ENCODE measurements at places on chromosomes 5 and 9.

DNA sequence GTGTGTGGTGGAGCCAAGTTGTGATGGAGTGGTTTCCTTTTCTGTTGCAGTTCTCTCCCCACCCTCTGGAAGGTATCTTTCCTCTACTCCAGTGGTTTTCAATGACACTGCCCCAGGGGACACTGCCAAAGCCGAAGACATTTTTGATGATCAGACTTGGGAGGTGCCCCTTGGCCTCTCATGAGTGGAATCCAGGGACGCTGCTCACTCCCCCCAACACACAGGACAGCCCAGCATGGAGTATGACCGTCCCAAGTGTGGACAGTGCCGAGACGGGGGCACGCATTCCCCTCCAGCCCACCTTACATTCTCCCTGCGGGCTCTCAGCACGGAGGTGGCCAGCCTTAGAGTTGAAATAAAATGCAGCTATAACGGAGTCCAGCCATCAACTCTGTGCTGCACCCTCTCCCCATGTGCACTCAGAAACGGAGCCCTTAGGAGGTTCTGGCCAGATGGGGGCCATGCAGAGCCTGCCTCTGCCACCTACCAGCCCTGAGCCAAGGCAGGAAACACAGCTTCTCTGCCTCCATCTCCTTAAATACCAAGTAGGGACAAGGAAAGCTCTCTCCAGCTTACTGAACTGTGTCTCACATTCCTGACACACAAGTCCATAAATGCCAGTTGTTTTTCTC lies 150.8 kb downstream of the ROR2 start:
- DNase-seq, result no peak

DNA sequence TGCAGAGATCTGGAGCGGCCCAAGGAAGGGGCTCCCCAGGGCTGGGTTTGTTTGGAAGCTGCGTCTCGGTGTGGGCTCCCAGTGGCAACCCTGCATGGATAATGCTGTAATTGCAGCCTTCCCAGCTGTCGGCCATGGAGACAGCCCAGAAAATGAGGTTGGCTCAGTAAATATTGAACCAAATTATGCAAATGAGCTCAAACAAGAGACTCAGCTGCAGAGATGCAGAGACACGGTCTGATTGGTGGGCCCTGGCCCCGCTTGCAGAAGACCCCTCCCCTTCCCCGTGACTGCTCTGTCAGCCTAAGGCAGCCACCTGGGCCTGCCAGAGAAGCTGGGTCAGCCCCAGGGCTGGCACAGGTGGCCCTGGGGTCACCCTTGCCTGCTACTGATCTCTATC lies 75.9 kb downstream of the RAD23B start:
- DNase-seq, result no peak

GRCh38 chr9:90092508-90092907 lies 487.7 kb downstream of the GADD45G start:
- DNase-seq, result no peak

- no peak for DNase-seq
These were observed 7.3 kb downstream of the ENG start for GRCh38 chr9:127847178-127847510.

GRCh38 chr5:134578578-134579283 lies 53.3 kb downstream of the JADE2 start:
- DNase-seq, result no peak

DNA sequence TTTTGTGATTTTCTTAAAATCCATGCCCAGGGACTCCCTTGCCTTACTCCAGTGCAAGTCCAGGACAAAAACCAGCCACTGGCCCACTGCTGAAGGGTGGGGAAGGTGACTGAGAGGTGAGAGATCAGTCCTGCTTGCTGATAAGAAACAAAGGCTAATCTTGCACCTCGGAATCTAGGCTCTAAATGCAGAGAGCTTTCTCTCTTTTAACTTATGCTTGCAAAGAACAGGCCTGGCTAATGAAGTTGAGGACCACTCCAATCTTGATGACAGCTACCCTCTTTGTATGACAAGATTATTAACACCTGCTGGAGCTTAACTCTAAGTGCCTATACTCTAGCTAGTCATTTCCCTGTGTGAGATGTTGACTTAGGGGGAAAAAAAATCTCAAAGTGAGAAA lies 8.8 kb downstream of the TLE1 start:
- no peak for DNase-seq

DNA sequence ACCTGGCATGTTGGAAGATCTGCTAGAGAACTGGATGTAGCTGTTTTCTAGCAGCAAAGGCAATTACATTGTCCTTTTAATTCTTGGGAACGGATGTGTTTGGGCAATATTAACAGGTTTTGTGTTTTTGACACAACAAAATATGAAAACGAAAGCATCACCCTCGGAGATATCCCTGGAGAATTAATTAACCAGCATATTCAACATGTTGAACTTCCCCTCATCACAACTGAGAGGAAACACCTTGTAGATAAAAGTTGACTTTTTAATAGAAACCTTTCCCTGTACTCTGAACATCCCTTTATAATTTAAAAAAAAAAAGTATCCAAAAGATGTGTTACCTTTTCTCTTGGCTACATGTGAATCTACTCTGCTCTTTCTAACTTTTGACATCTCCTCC lies 13.0 kb downstream of the SEMA6A start:
- no peak for DNase-seq

DNA sequence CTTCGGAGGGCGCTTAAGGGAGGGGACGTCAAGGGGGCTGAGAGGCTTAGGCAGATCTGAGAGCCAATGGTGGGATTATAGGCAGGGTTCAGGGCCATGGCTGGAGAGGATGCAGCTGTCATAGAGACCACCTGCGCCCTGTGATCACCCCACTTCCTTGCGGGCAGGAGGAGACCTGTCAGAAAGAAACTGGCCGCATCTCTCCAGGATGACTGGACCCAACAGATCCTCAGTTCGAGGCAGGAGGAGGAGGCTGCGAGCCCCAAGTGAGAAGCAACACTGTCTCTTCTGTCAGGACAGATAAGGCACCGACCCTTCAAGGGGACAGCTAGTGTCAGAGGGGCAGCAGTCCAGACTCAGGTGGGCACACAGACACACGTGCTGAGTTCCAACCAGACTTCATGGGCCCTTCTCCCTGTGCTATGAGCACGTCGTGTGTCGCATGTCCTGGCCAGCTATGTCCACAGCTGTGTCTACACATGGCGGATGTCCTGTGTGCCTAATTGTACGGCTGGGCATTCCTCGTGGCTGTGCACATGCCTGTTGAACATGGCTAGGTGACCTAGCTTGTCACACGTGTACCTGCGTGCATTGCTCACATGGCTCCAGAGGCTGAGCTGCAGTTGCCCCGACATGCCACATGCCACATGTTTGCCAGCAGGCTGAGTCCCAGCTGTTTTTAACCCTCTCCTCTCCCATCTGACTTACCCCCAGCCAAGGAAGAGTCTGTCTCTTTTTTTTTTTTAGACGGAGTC lies 583 bp upstream of the AQP3 start:
- DNase-seq, result peak; percentile 40

DNA sequence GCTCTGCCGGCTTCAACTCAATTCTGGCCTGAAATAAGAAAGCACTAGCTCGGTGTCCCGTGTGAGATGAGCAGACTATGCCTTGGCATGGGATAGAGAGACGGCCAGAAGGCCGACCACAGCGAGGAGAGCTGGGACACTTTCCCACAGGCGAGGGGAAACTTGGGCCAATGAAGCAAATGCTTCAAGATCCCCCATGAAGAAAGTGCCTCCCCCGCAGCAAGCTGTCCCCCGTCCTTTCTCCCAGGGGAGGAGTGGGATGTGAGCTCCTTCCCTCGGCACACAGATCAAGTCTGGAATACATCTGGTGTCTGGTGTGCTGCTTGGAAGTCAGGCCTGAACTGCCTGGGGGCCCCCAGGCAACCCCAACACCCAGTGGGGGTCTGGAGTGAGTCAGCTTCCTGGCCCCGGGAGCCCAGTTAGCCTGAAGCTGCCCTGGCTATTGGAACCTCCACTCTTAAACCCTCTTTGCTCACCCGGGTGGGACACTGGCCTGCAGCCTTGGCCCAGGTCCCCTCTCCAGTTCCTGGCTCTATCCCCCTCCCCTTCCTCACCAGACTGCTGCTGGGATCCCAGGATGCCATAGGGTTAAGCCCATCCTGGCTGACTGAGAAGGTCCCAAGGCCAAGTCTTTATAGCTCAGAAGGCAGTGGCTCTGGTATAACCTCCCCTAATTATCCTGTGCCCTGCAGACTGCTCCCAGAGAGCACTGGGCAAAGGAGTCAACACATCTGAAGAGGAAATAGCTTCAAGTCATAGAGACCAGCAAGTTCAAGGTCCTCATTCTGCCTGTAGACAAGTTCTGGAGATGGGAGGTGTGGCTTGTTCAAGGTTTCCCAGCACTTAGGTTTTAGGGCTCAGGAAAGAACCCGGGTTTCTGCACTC lies 205.3 kb downstream of the TTLL11 start:
- DNase-seq, result no peak

- no peak for DNase-seq
These were observed 241.2 kb downstream of the CETN3 start for GRCh38 chr5:90168399-90168798.

- DNase-seq, result no peak
These were observed 43.7 kb downstream of the GLRX start for GRCh38 chr5:95778713-95779436.

DNA sequence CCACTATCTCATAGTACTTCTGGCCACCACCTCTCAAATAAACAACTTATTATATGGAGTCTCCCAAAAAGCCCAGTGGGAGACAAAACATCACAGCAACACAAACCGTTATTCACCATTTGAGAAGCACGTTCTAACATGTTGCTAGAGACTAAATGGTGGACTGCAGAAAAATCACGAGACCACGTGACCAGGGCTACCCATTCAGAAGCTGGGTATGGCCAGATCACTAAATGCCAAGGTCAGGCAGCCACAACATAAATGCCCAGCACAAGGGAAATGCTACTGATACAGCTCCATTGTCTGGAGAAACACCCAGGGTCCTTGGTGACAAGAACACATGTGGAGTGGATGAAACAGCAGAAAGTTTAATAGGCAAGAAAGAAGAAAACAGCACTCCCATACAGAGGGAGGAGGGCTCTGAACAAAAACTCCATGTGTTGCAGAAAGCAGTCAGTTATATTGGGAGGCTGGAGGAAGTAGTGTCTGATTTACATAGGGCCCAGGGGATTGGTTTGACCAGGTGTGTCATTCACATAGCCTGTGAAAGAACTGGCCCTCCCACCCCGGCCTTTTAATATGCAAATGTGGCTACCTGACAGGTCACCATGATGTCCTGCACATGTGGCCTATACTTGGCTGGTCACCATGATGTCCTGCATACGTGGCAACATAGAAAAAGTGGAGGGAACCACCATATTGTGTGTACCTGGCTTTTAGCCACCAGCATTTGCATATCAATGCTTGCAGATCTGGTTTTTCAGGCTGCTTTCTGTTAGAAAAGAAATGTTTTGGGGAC lies 97.2 kb downstream of the TRIM36 start:
- DNase-seq, result no peak

- peak; percentile 70 for DNase-seq
These were observed 392.3 kb upstream of the MEF2C start for GRCh38 chr5:89275066-89275855.

GRCh38 chr5:127647361-127647958 lies 1.4 kb upstream of the CTXN3 start:
- DNase-seq, result no peak

- DNase-seq, result peak; percentile 85
These were observed 19.7 kb downstream of the NFIL3 start for GRCh38 chr9:91403665-91404543.

GRCh38 chr9:374736-375135 lies 160.1 kb downstream of the DOCK8 start:
- DNase-seq, result no peak

GRCh38 chr9:135609366-135609955 lies 29.9 kb downstream of the GLT6D1 start:
- no peak for DNase-seq

- no peak for DNase-seq
These were observed 48.6 kb downstream of the FAM240B start for GRCh38 chr9:38671372-38671731.

GRCh38 chr5:98144710-98145109 lies 628.8 kb upstream of the RGMB start:
- no peak for DNase-seq

- DNase-seq, result no peak
These were observed 553.3 kb downstream of the BNC2 start for GRCh38 chr9:16316911-16317817.

DNA sequence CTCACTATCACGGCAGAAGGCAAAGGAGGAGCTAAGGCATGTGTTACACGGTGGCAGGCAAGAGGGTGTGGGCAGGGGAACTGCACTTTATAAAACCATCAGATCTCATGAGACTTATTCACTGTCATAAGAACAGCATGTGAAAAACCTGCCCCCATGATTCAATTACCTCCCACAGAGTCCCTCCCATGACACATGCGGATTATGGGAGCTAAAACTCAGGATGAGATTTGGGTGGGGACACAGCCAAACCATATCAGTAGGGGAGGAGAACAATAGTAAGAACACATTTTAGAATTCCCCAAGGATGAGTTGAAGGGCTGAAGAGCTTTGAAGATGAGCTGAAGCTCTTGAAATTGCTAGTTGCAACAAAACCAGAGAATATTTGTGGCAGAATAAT lies 287.9 kb downstream of the SMARCA2 start:
- DNase-seq, result no peak

DNA sequence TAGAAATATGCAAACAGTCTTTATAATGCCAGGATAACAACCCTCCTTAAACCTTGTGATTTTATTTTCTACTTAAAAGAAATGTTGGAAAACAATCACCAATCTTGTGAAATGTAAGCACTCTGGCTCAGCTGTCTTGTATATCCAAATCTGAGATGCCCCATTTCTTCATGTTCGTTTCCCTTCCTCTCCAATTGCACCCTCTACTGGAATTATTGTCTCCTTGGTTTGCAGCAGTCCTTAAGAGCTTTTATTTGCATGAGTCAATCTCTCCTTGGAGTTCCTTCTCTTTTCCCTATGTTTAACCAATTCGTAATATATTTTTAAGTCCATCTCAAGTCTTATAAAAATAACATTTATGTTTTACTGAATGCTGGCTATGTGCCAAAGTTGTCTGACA lies 362.0 kb upstream of the CDH10 start:
- peak; percentile 84 for DNase-seq

DNA sequence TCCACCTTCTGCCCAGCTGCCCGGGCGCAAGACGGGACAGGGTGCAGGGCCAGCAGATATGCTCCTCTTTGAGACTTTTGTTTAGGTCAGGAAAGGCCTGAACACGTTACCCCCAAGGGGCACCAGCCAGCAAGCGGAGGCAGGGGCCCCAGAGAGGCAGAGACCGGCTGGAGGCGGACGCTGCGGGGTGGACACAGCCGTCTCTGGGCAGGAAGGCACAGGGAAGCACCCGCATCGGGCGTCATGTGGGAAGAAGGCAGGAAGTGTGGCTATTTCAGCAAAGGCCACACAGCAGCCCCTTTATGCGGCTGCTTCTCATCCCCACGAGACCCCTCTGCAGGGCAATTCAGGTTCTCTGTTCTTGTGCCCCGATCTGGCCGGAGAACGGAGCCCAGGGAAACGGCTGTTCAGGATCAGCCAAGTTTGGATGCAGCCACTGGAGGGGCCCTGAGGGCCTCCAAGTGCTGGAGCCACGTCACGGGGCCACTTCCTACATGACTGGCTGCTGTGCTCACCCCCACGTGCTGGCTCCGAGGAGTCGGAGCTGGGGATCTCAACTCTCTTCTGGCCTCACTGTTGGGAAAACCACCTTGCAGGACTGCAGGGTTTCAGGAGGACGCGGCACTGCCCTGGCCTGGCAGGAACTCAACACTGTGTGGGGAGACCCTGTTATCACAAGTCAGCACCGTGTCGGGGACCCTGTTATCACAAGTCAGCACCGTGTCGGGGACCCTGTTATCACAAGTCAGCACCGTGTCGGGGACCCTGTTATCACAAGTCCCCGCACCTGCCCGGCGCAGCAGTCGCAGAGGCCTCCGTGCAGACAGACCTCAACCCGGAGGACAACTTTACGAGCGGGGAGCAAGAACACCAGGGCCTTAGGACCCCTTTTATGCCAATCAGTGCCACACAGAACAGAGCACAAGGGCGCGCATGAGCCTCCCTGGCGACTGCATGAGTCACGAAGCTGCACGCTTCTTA lies 44.4 kb downstream of the SLC12A7 start:
- no peak for DNase-seq

Measured in OCI-M1 (cell line).